ENCODE measurements at places on chromosomes 5 and 9. TPM values are rescaled to one million over a fixed set of nuclear protein-coding genes. Genes with fewer than 3 reads are reported as not detected.

DNA sequence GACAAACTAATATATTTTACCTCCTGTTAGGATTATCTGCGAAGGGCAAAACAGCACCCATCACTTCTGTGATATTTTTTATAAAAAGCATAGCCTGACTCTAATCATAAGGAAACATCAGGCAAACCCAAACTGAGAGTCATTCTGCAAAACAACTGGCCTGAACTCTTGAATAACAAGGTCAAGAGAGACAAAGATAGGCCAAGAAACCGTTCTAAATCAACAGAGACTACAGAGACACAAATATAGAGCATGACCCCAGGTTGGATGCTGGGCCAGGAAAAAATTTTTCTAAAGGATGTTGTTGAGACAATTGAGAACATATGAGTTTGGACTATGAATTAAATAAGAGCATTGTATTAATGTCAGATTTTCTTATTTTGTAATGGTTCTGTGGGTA, 384.9 kb downstream of the NFIB start:
- no peak for DNase-seq

DNA sequence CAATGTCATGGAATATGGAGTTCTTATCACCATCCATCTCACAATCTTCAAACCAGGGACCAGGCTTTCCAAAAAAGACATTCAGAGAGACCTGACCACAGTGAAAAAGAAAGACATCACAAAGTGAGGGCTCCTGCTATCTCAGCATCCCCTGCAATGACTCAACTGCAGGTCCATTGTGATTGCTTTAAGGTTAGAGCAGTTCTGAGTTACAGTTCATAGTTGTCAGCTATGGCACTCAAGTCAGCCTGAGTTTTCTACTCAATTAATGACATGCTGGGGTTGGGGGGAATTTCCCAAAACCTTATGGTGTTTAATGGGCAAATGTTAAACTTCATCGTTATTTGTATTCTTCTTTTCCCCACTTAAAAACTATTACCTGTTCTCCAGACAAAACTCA, 58.9 kb downstream of the CEMIP2 start:
- DNase-seq, result no peak

- no peak for DNase-seq
Observed at GRCh38 chr9:81861644-81862043, 66.6 kb upstream of the SPATA31D4 start.

DNA sequence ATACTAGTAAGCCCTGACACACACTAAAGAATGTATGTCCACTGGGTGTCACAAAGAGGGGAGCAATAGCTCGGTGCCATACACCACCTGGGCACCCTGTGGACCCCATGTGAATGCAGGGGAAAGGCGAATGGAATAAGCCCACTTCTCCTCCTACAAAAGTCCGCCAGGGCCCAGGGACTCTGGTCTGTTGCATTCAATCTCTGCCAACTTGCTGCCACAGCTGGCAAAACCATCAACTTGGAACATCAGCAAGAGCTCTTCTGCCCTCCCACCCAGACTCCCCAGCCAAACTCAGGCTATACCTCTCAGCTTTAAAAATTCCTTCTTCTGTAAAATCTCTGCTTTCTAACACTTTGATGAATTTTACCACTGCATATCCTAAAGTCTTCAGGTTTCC, 54.5 kb downstream of the PFDN1 start:
- no peak for DNase-seq

DNA sequence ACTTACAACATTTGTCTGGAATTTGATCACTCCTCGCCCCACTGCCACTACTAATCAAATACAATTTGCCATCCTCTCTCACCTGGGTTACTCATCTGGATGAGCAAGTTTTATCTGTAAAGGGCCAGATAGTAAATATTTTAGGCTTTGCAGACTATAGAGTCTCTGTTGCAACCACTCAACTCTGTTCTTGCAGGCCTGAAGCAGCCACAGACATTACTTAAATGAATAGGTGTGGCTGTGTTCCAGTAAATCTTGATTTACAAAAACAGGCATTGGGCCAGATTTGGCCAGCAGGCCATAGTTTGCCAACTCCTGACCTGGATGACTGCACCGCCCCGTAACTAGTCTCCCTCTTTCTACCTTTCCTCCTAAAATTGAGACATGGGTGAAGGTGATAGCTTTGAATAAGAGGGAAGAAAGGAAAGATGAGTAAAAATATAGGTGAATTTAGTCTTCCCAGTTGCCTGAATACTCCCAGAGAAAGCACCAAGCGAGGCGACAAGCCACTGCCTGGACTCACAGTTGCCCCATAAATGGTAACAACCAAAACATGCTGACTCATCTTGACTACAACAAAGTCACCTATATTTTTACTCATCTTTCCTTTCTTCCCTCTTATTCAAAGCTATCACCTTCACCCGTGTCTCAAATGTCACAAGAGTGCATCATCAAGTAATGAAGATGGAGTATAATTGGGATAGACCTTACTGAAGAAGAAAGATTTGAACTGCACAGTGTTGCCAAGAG, 32.5 kb upstream of the SCAMP1 start:
- DNase-seq, result no peak

DNA sequence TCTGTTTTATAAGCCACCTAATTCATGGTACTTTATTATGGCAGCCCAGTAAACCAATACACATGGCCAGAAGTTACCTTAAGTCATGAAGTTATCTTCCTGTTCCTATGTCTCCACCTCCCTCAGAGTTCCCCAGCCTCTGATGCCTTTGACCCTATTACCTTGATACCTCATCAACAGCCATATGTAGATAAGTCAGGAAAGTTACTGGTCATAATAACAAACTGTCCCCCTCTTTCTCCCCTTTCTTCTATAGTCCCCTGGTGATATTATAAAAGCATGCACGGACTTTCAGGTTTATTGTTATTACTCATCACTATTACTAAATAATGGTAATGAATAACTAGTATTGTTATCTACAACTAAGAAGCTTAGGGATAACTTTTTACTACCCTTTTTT, 168.9 kb upstream of the FER start:
- DNase-seq, result no peak

DNA sequence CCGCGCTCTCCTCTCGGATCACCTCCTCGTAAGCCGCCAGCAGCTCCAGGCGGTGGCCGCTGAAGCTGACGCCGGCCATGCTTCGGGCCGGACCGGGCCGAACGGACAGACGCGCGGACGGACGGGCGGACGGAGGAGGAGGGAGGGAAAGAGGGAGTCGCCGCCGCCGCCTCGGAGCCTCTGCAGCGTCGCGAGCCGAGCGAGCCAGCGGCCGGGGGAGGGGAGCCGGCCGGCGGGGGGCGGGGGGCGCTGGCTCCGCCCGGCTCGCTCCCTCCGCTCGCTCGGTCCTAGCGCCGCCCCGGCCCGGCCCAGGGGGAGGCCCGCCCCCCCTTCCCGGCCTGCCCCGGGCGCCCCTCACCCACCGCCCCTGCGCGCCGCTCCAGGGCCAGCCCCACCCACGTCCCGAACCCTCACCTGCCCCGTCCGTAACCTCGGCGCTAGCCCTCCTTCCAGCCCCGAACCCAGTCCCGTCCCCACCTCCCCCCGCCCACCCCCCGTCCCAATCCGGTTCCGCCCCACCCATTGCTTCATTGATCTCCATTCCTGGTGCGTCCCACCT, at the start of gene DBN1:
Gene DBN1, minus strand, starts transcription at position 192 of the 559 bp plus-strand sequence. Its CDS starts 113 bp downstream, at position 79.
- peak; percentile 76 for DNase-seq

DNA sequence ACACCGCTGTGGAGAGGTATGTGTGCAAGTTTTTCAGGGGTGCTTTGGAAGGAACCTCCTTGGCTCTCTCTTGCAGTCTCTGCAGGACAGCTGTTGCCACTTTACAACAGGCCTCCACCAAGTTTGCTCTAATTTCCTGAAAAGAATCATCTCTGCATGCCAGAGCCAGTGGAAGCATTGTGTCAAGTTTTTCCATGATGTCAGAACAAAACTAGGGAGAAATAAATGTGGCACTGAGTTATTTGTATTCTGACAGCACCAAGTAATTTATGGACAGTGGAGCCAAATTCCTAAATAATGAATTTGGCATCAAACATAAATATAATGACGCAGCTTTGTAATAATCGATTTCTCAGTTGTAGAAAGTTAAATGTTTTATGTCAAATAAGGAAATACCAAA, 146.9 kb downstream of the KIAA0825 start:
- no peak for DNase-seq

GRCh38 chr5:90916947-90917800, 358.6 kb downstream of the ADGRV1 start:
- DNase-seq, result no peak

Gene INSYN2B
- total RNA-seq, result 7.5 TPM

Gene FGF18
- total RNA-seq, result 0.36 TPM

Gene LCP2
- total RNA-seq, result 3.6 TPM

Gene TMEM252
- total RNA-seq, result not detected

Gene BRINP1
- 35.4 TPM for total RNA-seq

All from cerebellum (tissue), 4 donors.